H9 (cell line): ENCODE measurements at places on chromosomes 11 and 22. TPM values are rescaled to one million over a fixed set of nuclear protein-coding genes. Genes with fewer than 3 reads are reported as not detected.

SMIM35 gene
- not detected in 2 replicates for total RNA-seq

TRIM51 gene
- total RNA-seq, result not detected in 2 replicates

SHANK3 gene
- total RNA-seq, result 8.4 and 8.7 TPM in 2 replicates

OPCML gene
- 0.46 and 0.94 TPM in 2 replicates for total RNA-seq

LARGE2 gene
- total RNA-seq, result 95.6 and 108 TPM in 2 replicates

OR5AL1 gene
- total RNA-seq, result not detected in 2 replicates

PRODH gene
- total RNA-seq, result 51.2 and 54.3 TPM in 2 replicates

MYBPC3 gene
- not detected in 2 replicates for total RNA-seq

P2RY2 gene
- 0.26 and 0.35 TPM in 2 replicates for total RNA-seq

GPR83 gene
- 0.15 TPM in 1 of 2 replicates, not detected in the other for total RNA-seq

KRTAP5-8 gene
- not detected in 2 replicates for total RNA-seq

TRIM6 gene
- 14.1 and 17.9 TPM in 2 replicates for total RNA-seq

GSTT2B gene
- 4.5 and 4.7 TPM in 2 replicates for total RNA-seq

MRGPRX4 gene
- not detected in 2 replicates for total RNA-seq

SLC5A12 gene
- total RNA-seq, result 2.7 and 3.2 TPM in 2 replicates

SHISAL1 gene
- 2.9 and 3.0 TPM in 2 replicates for total RNA-seq

TMA7B gene
- total RNA-seq, result not detected in 2 replicates

TTC36 gene
- total RNA-seq, result 1.6 TPM in 2 replicates

KRTAP5-7 gene
- not detected in 2 replicates for total RNA-seq

INS gene
- total RNA-seq, result not detected in 2 replicates

SLC16A8 gene
- 0.75 and 1.1 TPM in 2 replicates for total RNA-seq

KCNQ1 gene
- 2.2 and 2.3 TPM in 2 replicates for total RNA-seq

CCDC15 gene
- total RNA-seq, result 2.3 and 2.8 TPM in 2 replicates

SHISA8 gene
- total RNA-seq, result 0.72 and 1.4 TPM in 2 replicates

NCR3LG1 gene
- total RNA-seq, result 0.94 and 1.4 TPM in 2 replicates

APOL3 gene
- 0.13 TPM in 1 of 2 replicates, not detected in the other for total RNA-seq

SELENOO gene
- total RNA-seq, result 19.0 and 20.4 TPM in 2 replicates

OR1S1 gene
- not detected in 2 replicates for total RNA-seq

APOA5 gene
- total RNA-seq, result 0.11 TPM in 1 of 2 replicates, not detected in the other

HSPB2 gene
- 0.22 TPM in 1 of 2 replicates, not detected in the other for total RNA-seq

MS4A4A gene
- total RNA-seq, result not detected in 2 replicates

SYT12 gene
- total RNA-seq, result 1.9 and 2.1 TPM in 2 replicates

SH3BP1 gene
- 33.6 and 35.1 TPM in 2 replicates for total RNA-seq

MCHR1 gene
- 2.8 and 2.9 TPM in 2 replicates for total RNA-seq

NXPE4 gene
- total RNA-seq, result not detected in 2 replicates

UCP3 gene
- total RNA-seq, result 0.77 and 0.85 TPM in 2 replicates

MIOX gene
- 1.4 and 1.5 TPM in 2 replicates for total RNA-seq

PRR33 gene
- total RNA-seq, result not detected in 2 replicates

DRICH1 gene
- not detected in 2 replicates for total RNA-seq

GAS2L1 gene
- 8.0 and 8.1 TPM in 2 replicates for total RNA-seq

COMT gene
- total RNA-seq, result 42.2 and 43.3 TPM in 2 replicates

SLC35E4 gene
- total RNA-seq, result 3.7 and 3.9 TPM in 2 replicates

DBX1 gene
- 0.15 TPM in 1 of 2 replicates, not detected in the other for total RNA-seq

ENTHD1 gene
- not detected in 2 replicates for total RNA-seq

MS4A3 gene
- not detected in 2 replicates for total RNA-seq

BMAL1 gene
- total RNA-seq, result 3.2 and 3.3 TPM in 2 replicates

IGSF9B gene
- 25.7 and 26.3 TPM in 2 replicates for total RNA-seq

OR52E8 gene
- not detected in 2 replicates for total RNA-seq

OR10A6 gene
- not detected in 2 replicates for total RNA-seq

DGCR6 gene
- 1.8 and 2.2 TPM in 2 replicates for total RNA-seq

GGTLC3 gene
- total RNA-seq, result not detected in 2 replicates

ANGPTL5 gene
- not detected in 2 replicates for total RNA-seq

ZC3H12C gene
- total RNA-seq, result 4.4 and 4.8 TPM in 2 replicates

TRIM48 gene
- total RNA-seq, result not detected in 2 replicates

P2RX6 gene
- not detected in 2 replicates for total RNA-seq

MYEOV gene
- 0.15 and 0.22 TPM in 2 replicates for total RNA-seq

OLFML1 gene
- total RNA-seq, result not detected in 2 replicates

PANX3 gene
- not detected in 2 replicates for total RNA-seq

OR56A1 gene
- 0.07 TPM in 2 replicates for total RNA-seq
